IPS DF 19.7 (cell line): ENCODE measurements at places on chromosomes 1 and 21.

DNA sequence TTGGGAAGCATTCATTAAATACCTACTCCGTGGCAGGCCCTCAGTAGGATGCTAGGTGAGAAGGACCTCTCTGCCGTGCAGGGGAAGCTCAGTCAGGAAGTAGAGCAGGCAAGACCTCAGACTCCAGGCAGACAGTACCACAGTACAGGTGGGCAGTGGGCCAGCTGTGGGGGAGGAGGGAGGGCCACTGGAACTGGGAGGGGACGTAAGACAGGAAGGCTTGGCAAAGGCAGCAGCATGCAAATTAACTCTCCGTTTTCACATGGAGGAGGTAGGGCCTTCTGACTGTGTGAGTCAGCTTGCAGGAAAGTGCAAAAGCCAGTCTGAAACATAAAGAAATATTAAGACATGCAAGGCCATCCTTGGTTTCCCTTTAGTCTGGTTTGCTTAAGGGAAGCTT lies 157.7 kb downstream of the TRIM33 start:
- no peak for DNase-seq

DNA sequence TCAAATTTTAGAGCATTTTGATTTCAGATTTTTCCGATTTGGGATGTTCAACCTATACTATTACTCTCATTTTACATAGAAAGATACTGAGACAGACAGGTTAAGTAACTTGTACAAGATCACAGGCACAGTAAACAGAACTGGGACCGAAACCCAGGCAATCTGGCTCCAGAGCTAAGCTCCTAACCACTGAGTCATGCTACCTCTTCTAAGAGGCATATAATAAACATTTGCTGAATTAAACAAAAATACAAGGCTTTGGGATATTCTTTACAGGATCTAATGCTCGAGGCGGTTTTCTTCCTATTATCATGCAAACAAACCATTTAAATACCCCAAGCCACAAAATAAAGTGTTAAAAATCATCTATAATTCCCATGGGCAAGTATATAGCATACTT lies 50.3 kb downstream of the MCOLN2 start:
- DNase-seq: no peak

DNA sequence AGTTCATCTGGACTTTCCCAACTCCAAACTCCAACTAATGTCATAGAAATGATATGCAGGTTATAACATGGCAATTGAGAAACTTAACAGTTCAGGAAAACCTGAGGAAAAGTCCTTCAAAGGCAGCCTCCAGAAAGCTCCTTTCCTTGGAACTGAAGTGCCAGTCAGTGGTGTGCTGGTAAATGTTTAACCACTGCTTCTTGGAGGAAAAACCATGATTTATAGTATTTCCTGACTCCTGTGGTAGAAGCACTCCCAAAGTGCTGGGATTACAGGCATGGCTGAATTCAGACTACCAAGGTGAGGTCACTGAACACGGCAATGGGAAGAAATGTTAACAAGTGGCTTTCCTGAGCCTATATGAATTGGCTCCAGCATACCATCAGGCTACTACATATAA lies 26.7 kb upstream of the ZNHIT6 start:
- DNase-seq: no peak

DNA sequence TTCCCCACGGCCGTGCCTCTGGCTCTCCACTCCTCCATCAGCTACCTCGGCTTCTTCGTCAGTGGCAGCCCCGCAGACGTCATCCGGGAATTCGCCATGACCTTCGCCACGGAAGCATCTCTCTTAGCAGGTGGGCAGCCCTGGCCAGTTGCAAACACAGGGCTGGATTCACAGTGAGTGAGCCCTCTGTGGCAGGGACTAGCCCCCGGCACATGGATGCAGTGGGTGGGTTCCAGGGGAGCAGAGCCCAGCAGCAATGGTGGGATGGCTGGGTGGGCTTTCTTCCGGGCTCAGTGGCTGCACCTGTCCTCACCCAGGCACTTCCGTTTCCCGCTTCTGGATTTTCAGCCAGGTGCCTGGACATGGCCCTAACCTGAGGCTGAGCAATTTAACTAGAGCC lies 9.4 kb downstream of the UBASH3A start:
- no peak for DNase-seq

GRCh38 chr1:79499541-79499940 lies 493.0 kb upstream of the ADGRL4 start:
- DNase-seq: no peak

DNA sequence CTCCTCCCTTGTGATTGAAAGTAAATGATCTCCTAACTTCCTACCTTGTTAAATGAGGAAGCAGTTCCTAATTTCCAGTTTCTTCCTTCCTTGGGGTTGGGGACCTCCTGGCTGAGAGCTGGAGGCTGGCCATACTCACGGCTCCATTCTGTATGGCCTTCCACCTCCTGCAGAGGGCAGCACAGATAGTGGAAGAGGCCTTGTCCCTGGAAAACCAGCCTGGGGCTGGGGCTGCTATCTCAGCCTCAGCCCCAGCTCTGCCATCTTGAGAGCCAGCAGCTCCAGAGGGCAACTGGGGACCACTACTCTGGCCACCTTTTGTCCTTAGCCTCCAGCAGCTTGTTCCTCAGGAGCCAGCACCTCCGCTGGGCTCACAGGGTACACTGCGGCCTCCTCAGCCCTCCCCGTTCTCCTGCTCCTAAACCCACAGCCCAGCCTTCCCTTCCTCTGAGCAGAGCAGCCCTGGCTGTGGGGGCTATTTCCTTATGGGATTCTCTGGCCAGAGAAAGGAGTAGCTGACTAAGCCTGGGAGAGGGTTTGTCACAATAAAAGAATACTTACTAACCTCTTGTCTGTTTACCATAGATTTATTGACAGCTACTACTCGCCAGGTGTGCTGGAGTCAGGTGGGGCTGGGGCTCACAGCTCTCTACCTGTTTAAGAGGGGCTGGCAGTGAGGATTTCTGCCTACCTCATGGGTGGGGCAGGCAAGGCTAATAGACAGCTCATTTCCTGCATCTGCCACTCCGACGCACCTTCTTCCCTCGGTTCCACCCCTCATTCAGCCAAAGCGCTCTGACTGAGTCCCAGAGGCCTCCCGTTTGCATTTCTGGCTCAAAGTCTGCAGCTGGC lies 6.3 kb downstream of the TMEM234 start:
- DNase-seq: no peak

- no peak for DNase-seq
Measured at GRCh38 chr1:66598670-66599069, 64.7 kb downstream of the SGIP1 start.

- no peak for DNase-seq
Measured at GRCh38 chr1:33185541-33185940, 3.7 kb upstream of the TRIM62 start.
